ENCODE measurements at places on chromosomes 13 and 19. TPM values are rescaled to one million over a fixed set of nuclear protein-coding genes. Genes with fewer than 3 reads are reported as not detected.

The OVOL3 gene
- total RNA-seq: not detected

The LYL1 gene
- total RNA-seq: 29.9 TPM

The TEX26 gene
- total RNA-seq: not detected

The NKPD1 gene
- total RNA-seq: not detected

The ZNF579 gene
- total RNA-seq: 4.8 TPM

- H3K27me3 ChIP-seq: no peaks in the 10 kb centered on the region
- no peak overlapping the region for H3K27ac ChIP-seq
- H3K36me3 ChIP-seq: peaks cover 19% of the 10 kb centered on the region
- DNase-seq: no peak
- H3K4me1 ChIP-seq: no peaks in the 10 kb centered on the region
Measured at GRCh38 chr13:27432611-27433210, 8.3 kb downstream of the GTF3A start.

- H3K36me3 ChIP-seq: peaks cover 97% of the 10 kb centered on the region
- no peaks in the 10 kb centered on the region for H3K4me1 ChIP-seq
- no peak overlapping the region for H3K27ac ChIP-seq
- H3K4me3 ChIP-seq: no peak overlapping the region
- DNase-seq: no peak
Measured at GRCh38 chr19:3660493-3661219, 34.1 kb upstream of the CACTIN start.

- H3K4me1 ChIP-seq: no peaks in the 10 kb centered on the region
- no peak for DNase-seq
- no peak overlapping the region for H3K4me3 ChIP-seq
- H3K36me3 ChIP-seq: no peaks in the 10 kb centered on the region
- no peak overlapping the region for H3K27ac ChIP-seq
- H3K27me3 ChIP-seq: peaks cover 51% of the 10 kb centered on the region
Measured at GRCh38 chr13:112636401-112636975, 48.5 kb upstream of the TUBGCP3 start.

- H3K27ac ChIP-seq: peak overlapping the region; percentile 69
- peak; percentile 42 for DNase-seq
- no peaks in the 10 kb centered on the region for H3K4me1 ChIP-seq
- no peaks in the 10 kb centered on the region for H3K27me3 ChIP-seq
Measured at GRCh38 chr19:36009220-36009619, 607 bp upstream of the SYNE4 start.

DNA sequence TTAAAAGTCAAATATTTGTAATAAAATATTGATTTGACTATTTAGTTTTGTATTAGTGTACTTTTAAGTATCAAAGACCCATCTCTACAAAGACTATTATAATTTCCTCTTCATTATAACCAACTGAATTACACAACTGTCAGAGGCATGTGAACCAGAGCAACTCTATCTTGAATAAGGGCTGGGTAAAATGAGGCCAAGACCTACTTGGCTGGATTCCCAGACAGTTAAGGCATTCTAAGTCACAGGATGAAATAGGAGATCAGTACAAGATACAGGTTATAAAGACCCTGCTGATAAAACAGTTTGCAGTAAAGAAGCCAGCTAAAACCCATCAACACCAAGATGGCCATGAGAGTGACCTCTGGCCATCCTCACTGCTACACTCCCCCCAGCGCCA lies 36.2 kb upstream of the ATP12A start:
- H3K36me3 ChIP-seq: no peaks in the 10 kb centered on the region
- no peaks in the 10 kb centered on the region for H3K27me3 ChIP-seq

DNA sequence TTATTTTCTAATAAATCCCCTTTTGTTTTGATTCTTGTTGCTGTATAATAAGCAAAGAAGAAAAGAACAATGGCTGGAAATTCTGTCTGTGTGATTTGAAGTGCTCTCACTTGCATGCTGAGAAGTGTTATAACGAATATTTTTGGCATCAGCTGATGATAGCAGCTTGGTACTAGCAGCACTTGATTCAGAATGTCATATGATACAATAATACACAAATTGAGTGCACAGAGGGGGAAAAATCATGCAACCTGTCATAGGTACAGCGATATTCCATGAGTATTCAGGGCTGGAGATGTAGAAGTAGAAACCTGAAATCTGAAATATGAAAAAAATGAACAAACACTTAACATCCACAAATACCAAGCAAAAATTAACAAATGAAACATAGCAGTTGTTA lies 108.1 kb downstream of the FGF14 start:
- no peak overlapping the region for H3K4me3 ChIP-seq
- no peak overlapping the region for H3K27ac ChIP-seq
- no peaks in the 10 kb centered on the region for H3K36me3 ChIP-seq
- DNase-seq: no peak
- no peaks in the 10 kb centered on the region for H3K27me3 ChIP-seq
- no peaks in the 10 kb centered on the region for H3K4me1 ChIP-seq

- no peaks in the 10 kb centered on the region for H3K36me3 ChIP-seq
- H3K27ac ChIP-seq: no peak overlapping the region
- no peaks in the 10 kb centered on the region for H3K4me1 ChIP-seq
- no peak for DNase-seq
Measured at GRCh38 chr13:67772807-67773453, 542.8 kb upstream of the PCDH9 start.

DNA sequence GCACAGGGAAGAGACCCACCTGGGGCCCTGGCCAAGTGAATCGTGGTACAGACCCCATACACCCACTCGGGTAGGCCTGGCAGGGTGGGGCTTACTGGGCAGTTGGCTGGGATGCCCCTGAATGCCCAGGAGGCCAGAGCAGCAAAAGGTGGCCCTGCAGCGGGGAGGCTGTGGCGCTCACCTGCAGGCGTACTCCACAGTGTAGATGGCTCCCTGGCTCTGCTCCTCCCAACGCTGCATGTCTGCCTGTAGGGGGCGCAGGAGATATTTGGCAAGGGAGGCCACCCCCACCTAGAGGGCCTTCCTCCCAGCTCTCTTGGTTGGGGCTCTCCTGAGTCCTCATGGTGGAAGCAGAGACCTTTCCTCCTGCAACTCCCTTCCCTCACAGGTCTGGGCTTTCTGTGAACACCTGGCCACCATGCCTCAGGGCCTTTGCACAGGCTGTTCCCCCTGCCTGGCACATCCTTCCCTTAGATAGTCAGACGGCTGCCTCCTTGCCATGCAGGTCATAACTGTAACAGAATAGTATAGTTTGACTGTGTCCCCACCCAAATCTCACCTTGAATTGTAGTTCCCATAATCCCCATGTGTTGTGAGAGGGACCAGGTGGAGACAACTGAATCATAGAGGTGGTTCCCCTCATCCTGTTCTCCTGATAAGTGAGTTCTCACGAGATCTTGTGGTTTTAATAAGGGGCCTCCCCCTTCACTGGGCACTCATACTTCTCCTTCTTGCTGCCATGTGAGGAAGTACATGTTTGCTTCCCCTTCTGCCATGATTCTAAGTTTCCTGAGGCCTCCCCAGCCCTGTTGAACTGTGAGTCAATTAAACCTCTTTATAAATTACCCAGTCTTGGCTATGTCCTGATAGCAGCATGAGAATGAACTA lies 5.9 kb downstream of the BORCS8 start:
- H3K27ac ChIP-seq: no peak overlapping the region
- DNase-seq: no peak
- H3K4me3 ChIP-seq: no peak overlapping the region
- H3K4me1 ChIP-seq: peaks cover 15% of the 10 kb centered on the region
- H3K27me3 ChIP-seq: no peaks in the 10 kb centered on the region

- peak overlapping the region; percentile 55 for H3K4me3 ChIP-seq
- no peak for DNase-seq
- peaks cover 3% of the 10 kb centered on the region for H3K36me3 ChIP-seq
- H3K27ac ChIP-seq: peak overlapping the region; percentile 99
- H3K4me1 ChIP-seq: peaks cover 64% of the 10 kb centered on the region
- no peaks in the 10 kb centered on the region for H3K27me3 ChIP-seq
Measured at GRCh38 chr19:1261538-1261797, 7.7 kb upstream of the CIRBP start.

DNA sequence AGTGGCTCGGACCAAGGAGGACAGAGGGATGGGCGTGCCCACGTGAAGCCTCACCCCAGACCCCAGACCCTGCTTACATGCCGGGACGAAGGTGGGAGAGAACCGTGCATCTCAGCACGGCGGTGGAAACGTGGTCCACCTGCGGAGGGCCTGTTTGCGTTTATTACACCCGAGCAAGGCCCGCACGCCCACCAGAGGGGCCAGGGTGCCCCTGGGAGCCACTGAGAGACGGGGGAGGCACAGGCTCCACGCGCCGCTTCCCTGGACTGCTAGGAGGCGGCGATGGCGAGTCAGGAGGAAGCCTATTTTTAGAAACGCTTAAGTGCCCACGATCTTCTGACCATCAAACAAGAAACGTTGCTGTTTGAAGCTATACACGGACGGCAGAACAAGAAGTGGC lies 80.7 kb downstream of the ATP11A start:
- no peaks in the 10 kb centered on the region for H3K27me3 ChIP-seq
- H3K4me3 ChIP-seq: no peak overlapping the region
- no peak overlapping the region for H3K27ac ChIP-seq
- DNase-seq: no peak
- peaks cover 5% of the 10 kb centered on the region for H3K4me1 ChIP-seq
- no peaks in the 10 kb centered on the region for H3K36me3 ChIP-seq

DNA sequence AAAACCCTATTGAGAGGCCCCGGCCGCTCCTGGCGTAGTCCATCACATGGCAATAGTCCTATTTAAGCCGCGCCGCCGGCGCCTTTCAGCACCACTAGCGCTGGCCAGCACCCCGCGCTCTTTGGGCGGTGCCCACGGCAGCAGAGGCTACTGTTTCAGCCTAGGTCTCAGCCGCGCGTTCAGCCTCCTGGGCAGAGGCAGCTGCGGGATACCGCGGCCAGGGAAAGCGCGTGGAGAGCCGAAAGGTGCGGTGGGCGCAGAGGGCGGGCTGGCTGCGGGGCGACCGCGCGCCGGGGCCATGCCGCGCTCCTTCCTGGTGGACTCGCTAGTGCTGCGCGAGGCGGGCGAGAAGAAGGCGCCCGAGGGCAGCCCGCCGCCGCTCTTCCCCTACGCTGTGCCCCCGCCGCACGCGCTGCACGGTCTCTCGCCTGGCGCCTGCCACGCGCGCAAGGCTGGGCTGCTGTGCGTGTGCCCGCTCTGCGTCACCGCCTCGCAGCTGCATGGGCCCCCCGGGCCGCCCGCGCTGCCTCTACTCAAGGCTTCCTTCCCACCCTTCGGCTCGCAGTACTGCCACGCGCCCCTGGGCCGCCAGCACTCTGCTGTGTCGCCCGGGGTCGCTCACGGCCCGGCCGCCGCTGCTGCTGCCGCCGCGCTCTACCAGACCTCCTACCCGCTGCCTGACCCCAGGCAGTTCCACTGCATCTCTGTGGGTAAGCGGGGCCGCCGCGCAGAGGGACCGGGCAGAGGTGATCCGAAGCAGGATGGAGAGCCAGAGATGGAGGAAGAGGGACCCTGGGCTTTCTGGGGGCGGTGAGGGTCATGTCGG lies at the start of gene GSX1:
GSX1 (plus strand) TSS at position 91 of the 826 bp plus-strand sequence; CDS start at position 299, 208 bp downstream.
- peaks cover 33% of the 10 kb centered on the region for H3K4me1 ChIP-seq
- peak within 1 kb of the TSS; percentile 36 for H3K4me3 ChIP-seq
- DNase-seq: no peak
- no peaks in the 10 kb centered on the region for H3K36me3 ChIP-seq
- H3K27me3 ChIP-seq: peaks cover 100% of the 10 kb centered on the region

DNA sequence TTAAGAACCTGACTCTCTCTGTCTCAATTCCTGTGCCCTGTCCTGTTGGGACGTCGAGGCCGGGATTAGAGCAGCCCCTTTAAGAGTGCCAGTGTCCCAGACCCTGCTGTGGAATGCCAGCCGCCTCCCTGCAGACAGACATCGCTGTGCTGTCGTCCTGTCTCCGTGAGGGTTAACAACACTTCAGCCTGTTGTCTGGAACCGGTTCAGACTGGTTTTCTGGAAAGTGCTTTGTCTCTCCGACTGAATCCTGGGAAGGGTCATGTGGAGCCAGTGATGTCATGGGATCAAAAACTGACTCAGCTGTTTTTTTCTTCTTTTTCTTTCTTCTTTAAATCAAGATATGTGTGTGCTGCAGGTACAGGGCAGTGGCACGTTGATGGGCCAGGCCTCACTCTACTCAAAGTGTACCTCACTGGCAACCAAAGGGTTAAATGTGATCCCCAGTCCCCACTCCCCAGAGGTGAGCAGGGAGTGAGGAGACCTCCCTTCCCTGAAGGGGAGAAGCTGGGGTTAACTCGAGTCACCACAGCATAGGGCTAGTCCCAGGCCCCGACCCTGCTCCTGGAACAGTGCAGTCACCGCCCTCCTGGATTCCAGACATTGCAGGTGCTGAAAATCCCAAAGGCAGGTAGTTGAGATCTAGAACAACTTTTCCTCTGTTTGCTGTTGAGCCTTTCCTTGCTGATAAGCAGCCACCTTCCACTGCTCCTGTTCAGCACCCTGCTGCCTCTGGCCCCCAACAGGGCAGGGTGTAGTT lies 50.8 kb downstream of the TSSK6 start:
- peaks cover 46% of the 10 kb centered on the region for H3K4me1 ChIP-seq
- no peak for DNase-seq
- H3K36me3 ChIP-seq: peaks cover 45% of the 10 kb centered on the region
- H3K4me3 ChIP-seq: no peak overlapping the region
- peak overlapping the region; percentile 87 for H3K27ac ChIP-seq

DNA sequence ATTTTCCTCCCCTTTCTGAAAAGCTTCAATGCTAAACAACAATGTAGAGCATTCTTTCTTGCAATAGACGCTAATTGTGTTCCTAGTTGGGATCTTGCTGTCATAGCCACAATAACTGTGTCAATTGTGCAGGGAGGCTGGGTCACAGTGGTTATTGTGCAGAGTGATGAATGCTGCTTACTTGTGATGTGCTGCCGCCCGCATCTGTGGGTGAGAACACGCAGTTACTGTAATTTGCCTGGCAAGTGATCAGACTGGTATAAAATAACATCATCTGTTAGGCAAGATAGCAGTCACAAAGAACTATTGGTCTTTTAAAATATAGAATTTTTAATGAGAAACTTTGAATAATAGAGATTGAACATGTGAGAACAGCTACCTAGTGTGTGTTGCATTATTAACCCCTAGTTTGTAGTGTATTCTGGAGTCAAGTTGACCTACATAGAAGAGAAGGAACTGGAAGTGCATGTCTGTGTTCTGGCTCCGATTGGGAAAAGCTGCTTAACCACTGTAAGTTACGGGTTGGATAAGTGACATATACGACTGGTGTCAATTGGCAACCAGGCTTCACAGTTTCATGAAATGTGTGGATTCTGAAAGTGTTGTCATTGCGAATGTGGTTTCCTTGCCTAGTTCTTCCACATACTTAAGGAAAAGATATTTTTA lies 43.6 kb downstream of the SLAIN1 start:
- H3K4me3 ChIP-seq: no peak overlapping the region
- DNase-seq: no peak
- H3K27ac ChIP-seq: no peak overlapping the region
- H3K4me1 ChIP-seq: no peaks in the 10 kb centered on the region
- H3K27me3 ChIP-seq: no peaks in the 10 kb centered on the region

GRCh38 chr13:101309014-101309619 lies 107.2 kb downstream of the NALCN start:
- no peak overlapping the region for H3K27ac ChIP-seq
- H3K4me1 ChIP-seq: no peaks in the 10 kb centered on the region
- no peaks in the 10 kb centered on the region for H3K36me3 ChIP-seq
- no peak for DNase-seq

DNA sequence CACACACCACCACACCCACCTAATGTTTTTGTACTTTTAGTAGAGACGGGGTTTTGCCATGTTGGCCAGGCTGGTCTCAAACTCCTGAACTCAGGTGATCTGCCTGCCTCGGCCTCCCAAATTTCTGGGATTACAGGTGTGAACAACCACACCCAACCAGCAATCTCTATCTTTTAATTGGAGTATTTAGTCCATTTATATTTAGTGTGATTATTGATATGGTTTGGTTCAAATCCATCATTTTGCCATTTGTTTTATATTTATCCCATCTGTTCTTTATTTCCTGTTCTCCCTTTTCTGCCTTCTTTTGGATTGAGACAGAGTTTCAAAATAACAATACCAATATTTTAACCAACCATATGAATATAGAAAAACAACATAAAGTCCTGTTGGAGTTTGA lies 4.1 kb downstream of the ZNF420 start:
- no peak overlapping the region for H3K4me3 ChIP-seq
- no peak overlapping the region for H3K27ac ChIP-seq
- H3K27me3 ChIP-seq: no peaks in the 10 kb centered on the region
- H3K4me1 ChIP-seq: no peaks in the 10 kb centered on the region
- no peak for DNase-seq
